ENCODE measurements at places on chromosomes 7 and 10.

- no peak for DNase-seq
These were observed 16.5 kb downstream of the RGR start for GRCh38 chr10:84261236-84261915.

DNA sequence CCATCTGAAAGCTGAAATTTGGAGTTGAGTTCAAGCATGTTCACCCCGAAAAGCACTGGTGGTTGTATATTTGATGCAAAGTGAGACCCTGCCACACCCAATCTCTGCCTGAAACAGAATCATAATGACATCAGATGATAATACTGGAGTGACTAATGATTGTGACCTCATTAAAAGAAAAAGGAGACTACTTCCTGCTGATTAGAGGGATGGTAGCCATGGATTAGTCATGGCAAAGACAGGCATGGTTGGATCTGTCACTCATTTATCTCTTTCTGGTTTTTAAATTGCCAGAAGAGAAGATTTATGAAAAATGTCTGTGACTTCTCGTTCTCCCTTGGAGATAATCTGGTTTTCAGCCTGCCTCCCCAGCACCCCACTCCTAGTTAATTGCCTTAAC is 101.2 kb downstream of the BAMBI start:
- no peak for DNase-seq

DNA sequence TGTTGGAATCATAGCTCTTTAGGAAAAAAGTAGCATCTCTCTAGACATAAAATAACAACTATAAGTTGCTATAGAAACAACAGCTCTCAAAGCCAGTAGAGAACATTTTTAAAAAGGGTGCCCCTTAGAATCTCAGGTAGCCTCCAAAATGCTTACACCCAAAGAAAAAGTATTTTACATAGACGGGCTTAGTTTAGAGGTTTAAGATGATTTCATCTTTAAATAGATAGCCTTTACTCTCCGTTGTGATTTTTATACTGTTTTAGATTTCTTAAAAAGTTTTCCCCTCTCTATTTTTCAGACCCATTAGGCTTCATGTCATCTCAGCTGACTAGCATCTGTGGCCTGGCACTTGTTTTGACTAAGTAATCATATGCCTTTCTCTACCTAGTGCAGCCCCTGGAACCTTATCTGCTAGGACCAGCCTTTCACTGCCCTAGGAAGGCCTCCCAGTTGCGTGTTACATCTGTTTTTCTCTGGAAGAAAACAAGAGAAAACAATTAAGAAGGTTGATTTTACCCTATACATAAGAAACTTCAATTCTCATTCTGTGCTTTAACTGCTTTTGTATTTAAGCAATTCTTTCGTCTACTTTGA is 6.9 kb upstream of the BPGM start:
- DNase-seq, result no peak

DNA sequence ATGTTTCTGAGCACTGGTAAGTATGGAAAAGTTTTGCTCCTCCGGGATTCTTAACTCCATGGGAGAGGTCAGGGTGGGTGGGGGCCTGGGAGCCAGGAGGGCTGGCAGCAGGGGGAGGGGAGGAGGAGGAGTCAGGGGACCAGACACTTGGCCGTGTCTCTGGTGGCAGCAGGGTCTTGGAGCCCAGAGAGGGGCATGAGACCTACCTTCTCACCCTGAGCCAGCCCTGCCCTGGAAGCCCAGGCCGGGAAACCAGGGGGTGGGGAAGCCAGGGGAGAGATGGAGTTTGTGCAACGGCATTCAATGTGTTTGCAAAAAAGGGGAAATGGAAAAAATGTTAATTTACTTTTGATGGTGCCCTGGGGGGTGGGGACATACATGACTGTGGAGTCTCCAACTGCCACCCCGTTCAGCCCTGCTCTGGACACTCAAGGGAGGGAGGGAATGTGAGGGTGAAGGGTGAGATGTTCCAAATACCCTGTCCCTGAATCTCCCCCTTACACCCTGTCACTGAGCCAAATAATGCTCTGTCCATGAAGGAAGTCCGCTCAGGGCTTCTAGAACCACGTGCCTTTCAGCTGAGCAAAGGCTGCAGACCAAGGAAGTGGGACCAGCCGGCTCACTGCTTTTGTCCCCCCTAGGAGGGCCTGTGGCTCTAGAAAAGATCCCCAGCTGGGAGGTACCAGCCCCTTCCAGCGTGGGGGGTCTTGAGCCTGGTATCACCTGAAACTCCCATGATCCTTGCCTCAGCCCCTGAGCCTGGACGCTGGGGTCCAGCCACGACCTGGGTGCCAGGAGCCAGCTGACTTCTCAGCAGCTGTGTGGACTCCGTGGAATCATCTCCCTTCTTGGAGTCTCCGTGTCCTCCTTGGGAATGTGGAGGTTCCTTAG is 48.3 kb downstream of the TMEM270 start:
- no peak for DNase-seq

DNA sequence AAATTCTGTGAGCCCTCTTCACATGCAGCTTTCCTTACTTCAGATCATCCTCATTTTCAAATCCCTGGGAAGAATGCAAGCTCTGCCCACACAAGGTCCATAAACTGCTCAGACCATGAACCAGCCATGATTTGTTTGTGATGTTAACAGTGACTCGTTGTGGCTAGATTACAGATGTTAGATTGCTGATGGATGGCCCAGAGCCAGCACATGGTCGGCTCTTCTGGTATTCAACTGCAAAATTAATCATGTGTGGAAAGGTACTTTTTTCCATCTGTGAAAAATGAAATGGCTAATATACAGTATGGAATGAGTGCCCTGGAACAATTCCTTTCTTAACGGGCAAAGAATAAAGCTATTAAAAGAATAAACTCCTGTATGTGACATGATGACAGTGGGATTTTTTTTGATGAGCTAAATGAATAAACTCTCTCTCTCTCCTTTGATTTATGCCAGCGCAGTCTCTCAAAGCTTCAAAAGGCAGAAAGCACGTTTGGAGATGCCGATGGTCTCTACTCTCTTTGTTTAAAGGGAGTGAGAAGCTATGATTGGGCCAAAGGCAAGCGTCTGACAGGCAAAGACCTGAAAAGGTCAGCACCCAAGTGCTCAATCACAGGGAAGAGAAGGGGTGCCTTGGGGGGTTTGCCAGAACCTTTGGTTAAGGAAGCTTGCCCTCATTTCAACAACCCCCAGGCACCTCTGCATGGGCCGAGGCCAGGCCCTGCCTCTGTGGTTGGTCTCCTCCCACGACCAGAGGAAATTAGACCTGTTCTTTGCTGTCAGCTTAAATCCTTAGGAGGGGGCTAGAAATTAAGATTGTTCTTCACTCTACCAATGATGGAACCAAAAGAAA is 444.0 kb upstream of the NFE2L3 start:
- no peak for DNase-seq

DNA sequence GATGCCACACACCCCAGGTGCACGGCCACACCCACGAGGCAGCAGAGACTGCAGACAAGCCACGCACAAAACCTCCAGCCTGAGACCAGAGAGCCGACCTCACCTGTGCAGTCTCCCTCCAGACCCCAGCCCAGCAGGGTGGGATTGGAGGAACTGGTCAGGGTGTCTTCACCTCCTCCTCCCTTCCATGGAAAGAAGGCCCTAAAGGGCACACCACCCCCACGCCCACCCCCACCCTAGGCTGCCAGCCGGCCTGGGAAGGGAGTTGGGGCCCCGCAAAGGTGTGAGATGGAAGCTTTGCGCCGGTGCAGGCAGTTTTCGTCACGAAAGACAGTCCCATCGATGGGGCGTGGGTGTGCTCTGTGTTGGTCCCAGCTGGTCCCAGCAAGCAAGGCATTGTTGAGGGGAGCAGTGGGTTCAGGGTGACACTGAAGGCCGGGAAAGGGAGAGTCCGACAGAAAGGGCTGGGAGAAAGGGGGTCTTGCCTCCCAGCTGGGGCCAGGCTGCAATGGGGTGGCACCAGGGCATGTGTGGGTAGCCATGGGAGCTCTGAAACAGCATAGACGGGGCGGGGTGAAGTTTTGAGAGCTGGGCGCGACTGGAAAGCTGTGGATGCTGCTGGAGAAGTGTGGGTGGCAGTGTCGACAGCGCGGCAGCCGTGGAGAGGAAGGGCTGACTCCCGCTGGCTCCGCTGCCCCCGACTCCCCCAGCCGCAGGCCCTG is 349.2 kb downstream of the GLRX3 start:
- DNase-seq, result no peak

GRCh38 chr7:22430457-22430856 is 69.5 kb downstream of the STEAP1B start:
- DNase-seq, result no peak

- DNase-seq, result no peak
These were observed 94.6 kb upstream of the FAM180A start for GRCh38 chr7:135843214-135843613.

DNA sequence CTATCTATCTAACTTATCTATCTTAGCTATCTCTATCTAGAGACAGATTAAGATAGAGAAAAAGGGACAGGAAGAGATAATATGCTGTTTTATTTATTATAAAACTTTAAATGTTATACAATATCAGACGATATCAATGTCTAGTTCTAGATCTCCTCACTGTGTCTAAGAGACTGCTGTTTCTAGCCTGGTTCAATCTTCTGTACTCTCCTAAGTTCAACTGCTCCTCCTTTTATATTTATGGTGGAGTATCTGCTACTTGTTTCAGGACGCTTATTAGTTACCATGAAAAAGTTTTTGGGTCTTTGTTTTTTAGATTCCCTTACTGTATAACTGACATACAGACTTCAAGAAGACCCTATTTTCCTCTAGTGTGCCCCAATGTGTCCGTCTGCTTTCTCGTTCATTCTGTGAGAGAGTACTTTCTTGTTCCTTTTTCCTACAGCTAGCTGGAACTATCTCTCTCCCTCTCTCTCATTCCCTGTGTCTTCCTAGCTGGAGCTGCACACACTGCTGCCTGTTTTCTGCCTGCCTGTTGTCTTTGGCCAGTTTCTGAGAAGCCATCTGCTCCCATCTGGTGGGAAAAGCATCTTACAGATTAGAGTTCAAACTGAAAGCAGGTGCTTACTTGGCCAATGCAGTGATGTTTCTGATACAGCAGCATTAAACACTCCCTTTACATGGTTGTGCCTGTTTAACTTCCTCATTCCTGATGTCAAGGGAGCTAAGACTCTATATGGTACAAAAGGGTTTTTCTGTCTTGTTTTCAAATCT is 49.4 kb upstream of the ARL4A start:
- no peak for DNase-seq

DNA sequence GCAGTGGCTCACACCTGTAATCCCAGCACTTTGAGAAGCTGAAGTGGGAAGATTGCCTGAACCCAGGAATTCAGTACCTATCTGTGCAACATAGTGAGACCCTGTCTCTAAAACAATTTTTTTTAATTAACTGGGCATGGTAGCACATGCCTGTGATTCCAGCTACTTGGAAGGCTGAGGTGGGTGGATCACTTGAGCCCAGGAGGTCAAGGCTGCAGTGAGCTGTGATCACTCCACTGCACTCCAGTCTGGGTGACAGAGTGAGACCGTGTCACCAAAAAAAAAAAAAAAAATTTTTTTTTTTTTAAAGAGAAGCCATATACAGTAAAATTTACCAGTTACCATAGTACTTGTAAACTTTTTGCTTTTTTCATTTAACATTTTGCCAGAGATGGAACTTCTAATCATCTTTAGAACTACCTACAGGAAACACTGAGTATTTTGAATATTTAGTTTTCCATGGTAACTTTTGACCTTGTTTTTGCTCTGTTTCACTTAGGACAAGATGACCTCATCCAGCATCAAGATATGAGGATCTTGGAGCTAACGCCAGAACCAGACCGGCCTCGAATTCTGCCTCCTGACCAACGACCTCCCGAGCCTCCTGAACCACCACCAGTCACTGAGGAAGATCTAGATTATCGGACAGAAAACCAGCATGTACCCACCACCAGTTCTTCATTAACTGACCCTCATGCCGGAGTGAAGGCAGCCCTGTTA is 40.6 kb downstream of the MPLKIP start:
- no peak for DNase-seq

DNA sequence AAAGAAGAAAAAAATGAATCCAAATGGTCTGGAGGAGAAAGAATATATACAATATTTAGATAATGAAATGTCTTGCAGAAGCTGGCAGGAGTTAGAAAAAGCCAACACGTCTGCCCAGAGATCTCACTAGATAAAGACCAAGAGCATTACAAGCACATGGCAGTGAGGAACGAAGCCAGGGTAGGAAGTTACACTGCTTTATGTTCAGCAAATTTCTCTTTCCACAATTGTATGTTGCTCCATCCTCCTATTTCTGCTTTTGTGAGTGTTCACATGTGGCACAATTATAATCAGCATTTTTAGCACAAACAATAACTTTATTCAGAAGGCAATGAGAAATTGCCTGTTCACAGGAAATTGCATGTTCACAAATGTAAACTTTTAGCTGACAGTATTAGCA is 53.7 kb downstream of the LRRC17 start:
- no peak for DNase-seq

- DNase-seq, result no peak
These were observed 4.4 kb downstream of the WASL start for GRCh38 chr7:123744416-123744815.

GRCh38 chr7:132742189-132742612 is 165.9 kb upstream of the PLXNA4 start:
- DNase-seq, result no peak

DNA sequence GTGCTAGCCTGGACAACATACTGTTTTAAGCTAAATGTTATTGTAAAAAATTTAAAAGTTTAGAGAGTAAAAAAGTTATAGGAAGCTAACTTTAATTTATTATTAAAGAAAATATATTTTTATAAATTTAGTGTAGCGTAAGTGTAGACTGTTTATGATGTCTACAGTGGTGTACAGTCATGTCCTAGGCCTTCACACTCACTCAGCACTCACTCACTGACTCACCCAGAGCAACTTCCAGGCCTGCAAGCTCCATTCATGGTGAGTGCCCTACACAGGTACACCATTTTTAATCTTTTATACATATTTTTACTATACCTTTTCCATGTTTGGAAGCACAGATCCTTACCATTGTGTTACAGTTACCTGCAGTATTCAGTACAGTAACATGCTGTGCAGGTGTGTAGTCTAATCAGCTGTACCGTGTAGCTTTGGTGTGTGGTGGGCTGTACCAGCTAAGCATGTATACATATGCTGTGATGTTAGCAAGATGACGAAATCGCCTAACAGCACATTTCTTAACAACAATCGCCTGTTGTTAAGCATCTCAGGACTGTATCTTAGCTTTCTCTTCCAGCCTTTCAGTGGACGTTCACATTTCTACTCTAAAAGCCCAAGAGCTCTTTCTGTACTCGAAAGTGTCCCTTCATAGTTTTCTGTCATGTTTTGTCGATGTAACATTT is 12.5 kb downstream of the RNF32 start:
- DNase-seq, result no peak
